Kidney glomerular epithelial cell (primary cell): ENCODE measurements at places on chromosomes 6 and 20.

GRCh38 chr6:136037242-136037875 lies 185.9 kb downstream of the PDE7B start:
- DNase-seq: peak; percentile 44

- peak; percentile 45 for DNase-seq
Observed at GRCh38 chr20:51563486-51564332, 21.2 kb upstream of the NFATC2 start.

GRCh38 chr6:157868835-157869234 lies 45.8 kb downstream of the SNX9 start:
- no peak for DNase-seq

DNA sequence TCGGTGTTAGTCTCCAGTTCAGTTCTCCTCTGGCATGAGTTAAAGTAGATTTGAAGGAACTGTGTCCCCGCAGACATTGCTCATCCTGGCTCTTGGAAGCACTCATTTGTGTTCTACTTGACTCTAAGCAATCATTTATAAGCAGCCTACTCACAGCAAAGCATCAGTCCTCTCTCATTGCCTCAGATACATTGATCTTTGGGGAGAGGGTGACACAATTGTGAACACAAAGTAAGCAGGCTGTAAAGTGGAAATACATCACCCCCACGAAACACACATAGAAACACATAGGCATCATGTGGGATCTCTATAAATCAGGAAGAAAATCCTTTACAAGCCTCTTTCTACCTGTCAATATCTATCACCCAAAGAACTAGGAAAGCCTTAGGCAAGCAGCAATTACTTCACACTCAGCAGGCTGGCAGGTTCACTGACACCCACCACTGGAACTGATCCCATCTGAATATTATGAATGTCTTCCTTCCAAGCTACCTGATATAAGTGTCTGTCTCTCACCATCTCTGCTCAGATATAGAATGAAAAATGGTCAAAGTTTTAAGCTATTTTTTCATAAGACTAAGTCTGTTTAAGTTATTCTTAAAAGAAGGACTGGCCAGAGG lies 675.8 kb downstream of the HACE1 start:
- DNase-seq: no peak

DNA sequence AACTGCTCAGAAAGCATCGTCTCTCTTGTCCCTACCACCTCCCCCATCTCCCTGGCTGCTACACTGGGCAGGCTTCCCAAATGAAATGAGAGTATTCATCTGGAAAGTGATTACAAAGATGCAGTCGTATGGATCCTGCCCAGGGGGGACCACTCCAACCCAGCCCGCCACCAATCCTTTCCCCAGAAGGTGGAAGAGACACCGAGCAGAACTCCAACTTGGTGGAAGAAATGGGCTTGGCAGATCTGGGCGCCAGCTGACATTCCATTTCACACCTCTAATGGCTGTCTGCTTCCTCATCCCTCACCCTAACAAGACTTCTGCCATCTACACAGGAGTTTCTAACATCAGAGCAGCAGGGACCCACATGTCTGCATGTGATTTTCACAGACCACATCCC lies 12.7 kb downstream of the PKHD1 start:
- no peak for DNase-seq

DNA sequence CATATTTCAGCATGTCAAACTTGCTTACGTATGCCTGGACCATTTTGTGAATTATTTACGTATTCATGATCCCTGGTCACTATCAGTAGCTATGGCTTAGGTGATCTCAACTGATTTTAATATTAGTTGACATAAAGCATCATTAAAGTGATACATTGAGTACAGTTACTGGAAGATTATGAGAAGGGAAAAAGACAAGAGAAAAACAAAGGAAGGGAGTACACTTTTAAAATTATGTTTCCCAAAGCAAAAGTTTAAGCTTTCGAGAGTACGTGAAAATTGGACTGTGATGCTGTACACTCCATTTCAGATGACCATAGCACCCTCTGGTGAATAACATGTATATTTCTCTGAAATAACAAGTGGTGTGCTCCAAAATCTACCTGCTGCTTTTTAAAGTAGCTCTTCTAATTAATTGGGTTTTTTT lies 215.0 kb upstream of the HSF2 start:
- DNase-seq: peak; percentile 28

DNA sequence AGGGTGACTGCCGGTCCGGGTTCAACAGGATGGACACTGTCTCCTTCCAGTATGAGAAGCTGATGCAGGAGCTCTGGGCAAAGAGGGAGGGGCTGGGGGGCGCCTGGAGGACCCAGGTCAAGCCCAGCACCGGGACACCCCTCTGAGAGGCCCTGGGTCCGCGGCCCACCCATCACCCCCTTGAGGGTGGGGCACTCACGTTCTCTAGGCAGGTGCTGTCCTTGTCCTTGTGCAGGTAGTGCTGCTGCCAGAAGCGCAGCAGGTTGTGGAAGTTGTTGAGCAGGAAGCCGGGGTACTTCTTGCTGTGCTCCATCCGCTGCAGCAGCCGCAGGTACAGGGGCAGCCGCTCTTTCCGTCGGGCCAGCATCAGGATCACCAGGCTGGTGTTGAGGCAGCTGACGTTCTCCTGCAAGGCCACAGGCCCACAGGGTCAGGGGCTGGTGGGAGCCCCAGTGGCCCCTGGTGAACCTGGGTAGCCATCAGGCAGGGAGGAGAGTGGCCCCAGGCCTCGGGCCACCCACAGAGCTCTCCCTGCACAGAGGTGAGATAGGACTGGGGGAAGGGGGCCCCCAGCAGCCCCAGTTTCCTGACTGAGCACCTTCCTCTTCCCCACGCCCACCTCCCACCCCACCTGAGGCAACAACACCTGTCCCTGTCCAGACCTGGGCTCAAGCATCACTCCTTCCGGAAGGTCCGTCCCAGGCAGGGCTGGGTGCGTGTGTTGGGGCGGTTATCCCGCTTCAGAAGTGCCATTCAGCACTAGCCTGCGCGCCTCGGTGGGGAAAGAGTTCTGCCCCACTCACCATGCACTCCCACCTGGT lies 47.8 kb downstream of the MYH7B start:
- DNase-seq: no peak

DNA sequence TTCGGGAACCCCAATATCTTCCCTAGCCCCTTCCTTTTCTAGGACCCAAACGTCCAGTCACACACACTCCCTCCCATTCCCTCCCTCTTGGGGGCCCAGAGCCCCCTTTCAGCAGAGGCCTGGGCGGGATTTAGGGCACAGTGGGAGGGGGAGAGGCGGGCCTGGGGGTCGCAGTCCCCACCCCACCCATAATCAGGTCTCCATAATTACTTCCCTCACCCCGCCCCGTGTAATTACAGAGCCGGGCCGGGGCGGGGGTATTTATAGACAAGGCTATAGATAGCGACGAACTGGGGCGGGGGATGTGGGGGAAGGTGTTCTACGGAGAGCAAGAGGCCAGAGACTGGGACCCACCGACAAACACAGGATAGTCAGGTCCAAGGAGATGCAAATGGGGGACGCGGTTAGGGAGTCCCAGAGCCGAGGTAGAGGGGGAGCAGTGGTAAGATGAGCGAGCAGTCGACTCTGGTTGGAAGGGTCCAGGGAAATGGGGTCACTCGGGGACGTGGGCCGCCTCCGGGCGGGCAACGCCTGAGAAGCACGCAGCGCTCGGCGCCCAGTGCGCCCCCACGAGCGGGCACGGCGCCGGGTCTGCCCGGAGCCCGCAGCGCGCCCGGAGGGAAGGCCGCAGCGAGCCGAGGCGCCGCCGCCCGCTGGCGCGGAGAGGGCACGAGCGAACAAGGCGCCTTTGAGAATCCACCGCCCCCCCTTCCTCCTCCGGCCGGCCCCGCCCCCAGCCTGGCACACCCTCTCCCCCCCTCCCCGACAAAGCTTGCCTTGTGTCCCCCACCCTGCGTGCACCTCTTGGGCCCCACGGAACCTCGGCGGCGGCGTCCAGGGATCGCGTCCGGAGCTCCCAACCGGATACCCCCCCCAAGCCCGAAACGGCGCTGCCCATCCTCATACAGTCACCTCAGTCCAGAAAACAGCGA lies 670 bp upstream of the COL11A2 start:
- DNase-seq: no peak

DNA sequence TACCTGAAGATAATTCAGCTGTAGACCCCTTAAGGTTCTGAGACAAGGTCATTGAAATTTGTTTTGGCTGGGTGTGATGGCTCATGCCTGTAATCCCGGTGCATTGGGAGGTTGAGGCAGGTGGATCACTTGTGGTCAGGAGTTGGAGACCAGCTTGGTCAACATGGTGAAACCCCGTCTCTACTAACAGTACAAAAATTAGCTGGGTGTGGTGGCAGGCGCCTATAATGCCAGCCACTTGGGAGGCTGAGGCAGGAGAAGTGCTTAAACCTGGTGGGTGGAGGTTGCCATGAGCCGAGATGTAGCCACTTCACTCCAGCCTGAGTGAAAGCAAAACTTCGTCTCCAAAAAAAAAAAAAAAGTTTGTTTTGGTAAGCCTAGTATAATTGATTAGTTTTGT lies 11.0 kb downstream of the SRSF3 start:
- no peak for DNase-seq

- peak; percentile 28 for DNase-seq
Observed at GRCh38 chr6:23414051-23414445, 712.0 kb upstream of the NRSN1 start.

DNA sequence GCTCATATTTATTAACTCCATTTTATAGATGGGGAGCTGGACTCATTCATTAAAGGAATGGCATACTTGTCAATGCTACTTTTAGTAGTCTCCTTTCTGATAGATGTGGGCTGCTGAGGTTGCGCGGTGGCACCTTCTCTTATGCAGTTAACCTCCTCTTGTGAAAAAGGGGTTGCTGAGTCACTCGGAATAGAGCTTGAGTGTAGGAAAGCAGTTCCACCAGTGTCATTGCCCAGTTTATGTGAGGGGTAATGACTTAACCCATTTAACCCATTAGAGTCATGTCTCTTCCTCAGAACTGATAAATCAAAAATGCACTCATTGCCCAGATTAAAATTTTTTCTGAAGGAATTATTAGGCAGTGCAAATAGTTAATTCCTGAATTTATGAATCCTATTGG lies 6.3 kb downstream of the MAPK14 start:
- DNase-seq: no peak

GRCh38 chr20:45892828-45893500 lies 1.8 kb downstream of the CTSA start:
- no peak for DNase-seq

DNA sequence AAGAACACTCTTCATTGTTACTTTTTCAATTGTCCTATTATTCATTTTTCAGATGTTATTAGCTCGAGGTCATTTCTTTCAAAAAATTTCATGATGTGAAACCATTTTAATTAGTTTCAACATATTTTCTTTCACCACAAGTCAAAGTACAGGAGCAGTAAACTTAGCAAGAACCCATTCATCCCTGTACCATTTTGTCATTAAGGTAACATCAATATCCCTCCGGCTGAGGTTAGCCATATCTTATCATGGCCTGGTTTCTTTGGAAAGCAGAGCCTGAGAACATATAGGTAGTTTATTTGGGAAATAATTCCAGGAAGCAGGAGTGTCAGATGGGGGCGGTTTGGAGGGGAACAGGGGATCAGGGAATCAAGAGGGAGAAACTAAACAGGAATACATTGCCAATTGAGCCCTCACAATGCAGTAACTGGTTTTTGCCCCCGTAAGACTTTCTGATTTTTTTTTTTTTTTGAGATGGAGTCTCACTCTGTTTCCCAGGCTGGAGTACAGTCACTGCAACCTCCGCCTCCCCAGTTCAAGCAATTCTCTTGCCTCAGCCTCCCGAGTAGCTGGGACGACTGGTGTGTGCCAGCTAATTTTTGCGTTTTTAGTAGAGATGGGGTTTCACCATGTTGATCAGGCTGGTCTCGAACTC lies 83.7 kb downstream of the MKKS start:
- no peak for DNase-seq

DNA sequence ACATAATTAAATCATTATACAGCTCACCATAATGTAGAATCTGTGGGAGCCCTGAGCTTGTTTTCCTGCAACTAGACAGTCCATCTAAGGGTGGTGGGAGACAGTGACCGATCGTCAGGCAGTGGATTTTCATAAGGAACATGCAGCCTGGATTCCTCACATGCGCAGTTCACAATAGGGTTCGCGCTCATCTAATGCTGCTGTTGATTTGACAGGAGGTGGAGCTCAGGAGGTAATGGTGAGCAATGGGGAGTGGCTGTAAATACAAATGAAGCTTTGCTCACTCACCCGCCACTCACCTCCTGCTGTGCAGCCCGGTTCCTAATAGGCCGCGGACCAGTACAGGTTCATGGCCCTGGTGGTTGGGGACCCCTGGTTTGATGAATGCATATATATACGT lies 141.5 kb downstream of the TBC1D7 start:
- DNase-seq: no peak

DNA sequence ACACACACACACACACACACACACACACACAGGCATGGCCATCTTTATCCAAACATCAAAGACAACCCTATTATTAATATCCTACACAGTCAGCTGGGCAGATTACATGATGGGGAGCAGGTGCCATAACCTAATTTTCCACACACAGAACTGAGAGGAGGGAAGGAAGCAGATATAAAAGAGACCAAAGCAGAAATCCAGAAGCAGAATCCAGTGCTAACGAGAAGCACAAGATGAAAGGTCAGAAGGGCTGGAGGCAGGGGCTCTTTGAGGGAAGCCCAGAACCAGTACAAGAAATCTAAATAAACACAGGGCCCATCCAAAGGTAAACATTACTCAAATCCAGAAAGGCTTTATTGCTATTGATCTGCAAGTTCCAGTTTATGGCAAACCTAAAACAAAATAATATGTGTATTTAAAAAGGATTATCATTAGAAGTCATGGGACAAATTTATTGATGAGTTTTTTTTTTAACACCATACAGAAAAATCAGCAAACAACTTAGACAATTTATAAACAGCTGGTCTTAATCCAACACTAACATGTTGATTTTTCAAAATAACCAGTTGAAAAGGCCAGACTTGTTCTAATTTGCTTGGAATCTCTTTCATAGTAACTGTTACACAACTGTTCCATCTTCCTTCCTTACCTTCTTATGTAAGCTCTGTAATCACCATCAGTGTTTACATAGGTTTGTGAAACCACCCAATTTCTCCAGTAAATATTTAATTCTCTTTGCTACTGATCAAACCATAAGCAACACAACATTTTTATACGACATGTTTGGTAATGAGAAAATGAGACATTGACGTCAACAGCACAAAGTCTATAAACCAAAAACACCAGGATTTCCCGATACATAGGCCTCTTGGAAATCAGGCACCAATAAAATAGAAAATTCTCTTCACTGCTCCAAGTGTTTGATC lies 34.2 kb downstream of the SLC23A2 start:
- DNase-seq: no peak

GRCh38 chr6:22880686-22881433 lies 311.5 kb downstream of the HDGFL1 start:
- peak; percentile 98 for DNase-seq

- DNase-seq: no peak
Observed at GRCh38 chr20:371755-372542, 8.6 kb upstream of the TRIB3 start.

DNA sequence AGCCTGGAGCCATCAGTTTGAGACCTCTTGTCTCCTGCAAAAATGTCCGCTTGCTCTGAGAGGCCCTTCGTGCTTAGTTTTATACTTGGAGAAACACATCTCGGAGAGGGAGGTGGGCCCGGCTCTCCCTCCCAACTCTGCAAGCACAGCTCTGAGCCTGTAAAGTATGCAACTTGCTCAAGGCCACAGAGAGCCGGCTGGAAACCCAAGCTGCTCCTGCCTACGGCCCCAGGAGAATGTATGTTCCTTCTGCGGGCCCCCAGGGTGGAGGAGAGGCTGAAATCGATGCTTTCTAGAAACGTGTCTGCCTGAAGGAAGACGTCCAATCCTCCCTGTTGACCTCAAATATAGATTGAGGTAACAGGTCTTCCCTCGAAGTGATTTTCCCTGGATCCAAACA lies 205.4 kb downstream of the PREX1 start:
- no peak for DNase-seq
